ENCODE measurements at places on chromosomes 16 and 17.
A peak's percentile ranks its signal among the peaks of the same experiment; 100 is the strongest.

GRCh38 chr16:52529226-52529625 lies 17.7 kb downstream of the TOX3 start:
- no peak for DNase-seq

- no peak for DNase-seq
These were observed 17.1 kb downstream of the TSPOAP1 start for GRCh38 chr17:58311429-58311894.

- DNase-seq = no peak
These were observed 59.1 kb upstream of the IRX6 start for GRCh38 chr16:55264949-55265348.

DNA sequence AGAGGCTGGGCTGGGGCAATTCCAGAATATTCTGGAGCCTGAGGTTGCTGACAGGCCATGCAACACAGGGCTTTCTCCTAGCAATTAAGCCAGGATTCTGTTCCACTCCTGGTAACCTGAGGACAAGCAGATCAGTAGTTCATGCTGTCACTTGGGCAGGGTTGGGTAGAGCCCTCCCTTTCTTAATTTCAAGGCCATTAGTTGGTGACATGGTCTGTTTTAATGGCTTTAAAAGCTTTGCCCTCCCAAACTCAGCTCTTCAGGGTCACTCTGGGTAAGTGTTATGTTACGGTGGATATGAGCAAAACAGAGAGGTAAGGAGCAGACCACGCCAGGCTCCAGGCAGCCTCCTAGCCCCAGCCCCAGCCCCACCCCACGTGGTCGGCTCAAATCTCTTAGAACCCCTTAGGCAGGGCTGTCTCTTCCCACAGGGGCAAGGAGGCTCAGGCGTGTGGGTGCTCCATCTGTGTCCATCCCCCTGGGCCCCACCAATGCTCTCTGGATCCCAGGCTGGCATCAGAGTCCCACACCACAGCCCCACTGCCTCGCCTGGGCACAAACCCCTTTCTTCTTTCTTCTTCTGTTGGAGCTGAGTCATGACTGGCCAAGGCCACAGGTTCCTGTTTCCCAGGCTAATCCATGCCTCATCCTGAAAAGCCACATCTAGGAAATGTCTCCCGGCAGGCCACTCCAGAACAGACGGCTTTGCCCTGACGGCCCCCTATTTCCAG lies 27.5 kb downstream of the CEP295NL start:
- DNase-seq = no peak

DNA sequence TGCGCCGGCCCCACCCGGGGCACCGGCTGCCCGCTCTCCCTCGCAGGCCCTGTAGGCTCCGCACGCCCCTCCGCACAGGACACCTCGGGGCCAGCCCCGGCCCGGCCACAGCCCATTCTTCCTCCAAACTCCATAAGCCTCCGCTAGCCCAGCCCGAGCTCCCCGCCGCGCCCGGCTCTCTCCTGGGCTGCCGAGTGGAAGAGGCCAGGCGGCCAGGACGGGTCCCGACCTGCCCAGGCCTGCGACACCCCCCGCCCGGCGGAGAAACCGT lies 397 bp downstream of the NCOR1 start:
- no peak for DNase-seq

DNA sequence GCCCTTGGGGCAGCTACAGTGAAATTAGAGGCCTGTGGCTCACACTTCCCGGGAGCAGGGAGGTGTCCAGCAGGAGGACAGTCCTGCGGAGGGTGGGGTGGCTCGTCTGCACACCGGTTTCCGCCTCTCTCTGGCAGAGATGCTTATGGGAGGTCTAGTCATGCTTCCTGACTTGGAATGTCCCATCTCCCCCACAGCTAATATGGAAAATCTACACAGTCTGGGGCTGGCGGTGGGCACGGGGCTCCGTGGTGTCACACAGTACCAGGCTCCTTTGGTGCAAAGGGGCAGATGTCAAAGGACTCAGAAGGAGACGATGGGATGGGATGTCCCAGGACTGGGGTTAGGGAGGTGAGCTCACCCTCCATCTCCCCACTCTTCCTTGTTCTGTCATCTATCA lies 44.1 kb upstream of the DOC2B start:
- DNase-seq = no peak

DNA sequence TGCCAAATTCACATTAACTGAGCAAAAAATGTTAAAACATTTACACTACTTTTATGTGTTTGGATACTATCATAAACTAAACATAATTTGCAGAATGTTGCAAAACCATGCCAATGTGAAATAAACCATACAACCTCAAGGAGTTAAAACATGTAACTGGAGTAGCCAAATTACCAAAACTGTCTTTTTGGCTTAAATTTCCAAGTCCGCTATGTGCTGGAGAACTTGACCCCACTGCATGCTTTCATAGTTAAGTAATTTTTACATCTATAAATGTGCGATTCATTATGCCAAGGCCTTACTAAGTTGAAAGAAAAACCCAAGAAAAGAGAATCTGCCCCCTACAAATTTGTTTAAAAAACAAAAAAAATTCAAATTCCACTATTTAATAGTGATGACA lies 28.2 kb downstream of the BRD7 start:
- no peak for DNase-seq

- DNase-seq = no peak
These were observed 60.2 kb downstream of the KNOP1 start for GRCh38 chr16:19657831-19658230.

DNA sequence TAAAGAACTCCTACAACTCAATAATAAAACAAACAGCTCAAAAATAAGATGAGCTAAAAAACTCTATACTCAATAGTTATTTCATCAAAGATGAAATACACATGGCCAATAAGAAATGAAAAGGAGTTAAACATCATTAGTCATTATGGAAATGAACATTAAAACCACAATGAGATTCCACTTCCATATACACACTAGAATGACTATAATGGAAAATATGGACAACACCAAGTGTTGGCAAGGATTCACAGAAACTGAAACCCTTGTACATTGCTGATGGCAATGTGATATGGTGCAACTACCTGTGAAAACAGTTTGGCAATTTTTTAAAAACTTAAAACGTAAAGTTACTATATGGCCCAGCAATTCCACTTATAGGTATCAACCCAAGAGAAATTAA lies 91.4 kb downstream of the GRIN2A start:
- no peak for DNase-seq

DNA sequence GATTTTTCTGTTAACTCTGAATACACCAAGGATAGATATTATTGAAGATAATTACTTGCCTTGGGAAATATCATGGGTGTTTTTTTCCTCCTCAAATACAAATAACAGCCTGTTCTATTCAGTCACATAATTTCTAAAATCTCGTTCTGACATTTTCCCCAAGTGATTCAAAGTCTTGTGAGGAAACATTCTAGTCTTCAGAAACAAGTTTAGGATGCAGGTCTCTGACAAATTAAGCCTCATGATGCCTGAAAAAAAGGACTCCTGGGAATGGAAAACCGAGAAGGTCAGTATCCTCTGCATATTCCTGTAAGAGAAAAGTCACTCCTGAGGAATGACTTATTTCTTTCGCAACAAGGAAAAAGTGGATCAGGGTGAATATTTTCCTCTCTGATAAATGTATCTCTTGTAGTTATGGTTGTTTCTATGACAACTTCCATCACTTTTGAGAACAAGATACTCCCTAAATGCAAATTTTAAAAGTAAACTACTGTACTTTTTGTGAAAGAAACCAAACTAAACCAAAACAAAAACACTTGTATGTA lies 384.6 kb downstream of the CNTNAP4 start:
- DNase-seq = peak; percentile 8

DNA sequence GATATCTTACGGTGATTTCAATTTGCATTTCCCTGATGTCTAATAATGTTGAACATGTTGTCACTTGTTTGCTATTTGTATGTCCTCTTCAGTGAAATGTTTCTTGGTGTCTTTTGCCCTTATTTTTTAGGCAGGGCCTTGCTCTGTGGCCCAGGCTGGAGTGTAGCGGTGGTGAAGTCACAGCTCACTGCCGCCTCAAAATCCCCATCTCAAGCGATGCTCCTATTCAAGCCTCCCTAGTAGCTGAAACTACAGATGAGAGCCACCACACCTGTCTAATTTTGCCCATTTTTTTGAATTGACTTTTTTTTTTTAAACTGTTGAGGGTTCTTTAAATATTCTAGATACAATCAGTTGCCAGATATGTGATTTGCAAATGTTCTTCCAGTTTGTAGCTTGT lies 8.3 kb downstream of the UBE2G1 start:
- no peak for DNase-seq

DNA sequence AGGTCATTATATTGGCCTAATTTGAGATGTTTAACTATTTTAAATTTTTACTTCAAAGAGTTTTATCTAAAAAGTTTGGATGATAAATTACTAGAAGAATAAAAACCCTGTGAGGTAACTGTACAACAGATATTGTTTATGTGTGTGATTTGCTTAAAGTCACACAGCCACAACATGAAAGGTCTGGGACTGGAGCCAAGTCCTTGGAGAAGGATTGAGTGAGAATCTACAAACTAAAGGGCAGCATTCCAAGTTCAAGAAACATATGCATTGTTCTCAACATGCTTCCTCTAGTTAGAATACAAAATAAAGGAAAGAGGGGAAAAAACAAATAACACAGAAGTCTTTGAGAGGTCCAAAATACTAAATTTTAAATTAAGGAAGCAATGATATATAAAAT lies 131.5 kb upstream of the MON1B start:
- peak; percentile 11 for DNase-seq

GRCh38 chr17:79563237-79564013 lies 47.4 kb downstream of the RBFOX3 start:
- DNase-seq = peak; percentile 23

GRCh38 chr17:40922239-40922638 lies 15.2 kb downstream of the KRT23 start:
- peak; percentile 87 for DNase-seq

DNA sequence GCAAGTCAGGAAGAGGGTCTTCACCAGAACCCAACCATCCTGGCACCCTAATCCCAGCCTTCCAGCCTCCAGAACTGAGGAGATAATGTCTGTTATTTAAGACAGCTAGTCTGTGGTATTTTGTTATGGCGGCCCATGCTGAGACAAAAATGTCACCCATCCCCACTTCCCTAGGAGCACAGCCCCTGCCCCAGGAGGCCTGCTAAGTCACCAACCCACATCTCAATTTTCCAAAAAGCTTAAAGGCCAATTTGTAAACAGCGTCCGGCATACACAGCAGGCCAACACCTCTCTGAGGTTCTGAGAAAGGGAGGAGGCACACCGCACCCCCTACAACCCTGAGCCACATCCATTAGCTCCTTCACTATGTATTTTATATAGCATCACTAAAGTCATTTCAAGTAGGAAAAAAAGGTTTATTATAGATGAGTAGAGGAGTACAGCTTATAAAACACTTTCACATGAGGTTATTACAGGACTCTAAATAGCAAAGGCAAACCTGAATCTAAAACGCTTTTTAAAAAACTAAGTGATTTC lies 6.9 kb downstream of the TMEM170A start:
- DNase-seq = no peak

DNA sequence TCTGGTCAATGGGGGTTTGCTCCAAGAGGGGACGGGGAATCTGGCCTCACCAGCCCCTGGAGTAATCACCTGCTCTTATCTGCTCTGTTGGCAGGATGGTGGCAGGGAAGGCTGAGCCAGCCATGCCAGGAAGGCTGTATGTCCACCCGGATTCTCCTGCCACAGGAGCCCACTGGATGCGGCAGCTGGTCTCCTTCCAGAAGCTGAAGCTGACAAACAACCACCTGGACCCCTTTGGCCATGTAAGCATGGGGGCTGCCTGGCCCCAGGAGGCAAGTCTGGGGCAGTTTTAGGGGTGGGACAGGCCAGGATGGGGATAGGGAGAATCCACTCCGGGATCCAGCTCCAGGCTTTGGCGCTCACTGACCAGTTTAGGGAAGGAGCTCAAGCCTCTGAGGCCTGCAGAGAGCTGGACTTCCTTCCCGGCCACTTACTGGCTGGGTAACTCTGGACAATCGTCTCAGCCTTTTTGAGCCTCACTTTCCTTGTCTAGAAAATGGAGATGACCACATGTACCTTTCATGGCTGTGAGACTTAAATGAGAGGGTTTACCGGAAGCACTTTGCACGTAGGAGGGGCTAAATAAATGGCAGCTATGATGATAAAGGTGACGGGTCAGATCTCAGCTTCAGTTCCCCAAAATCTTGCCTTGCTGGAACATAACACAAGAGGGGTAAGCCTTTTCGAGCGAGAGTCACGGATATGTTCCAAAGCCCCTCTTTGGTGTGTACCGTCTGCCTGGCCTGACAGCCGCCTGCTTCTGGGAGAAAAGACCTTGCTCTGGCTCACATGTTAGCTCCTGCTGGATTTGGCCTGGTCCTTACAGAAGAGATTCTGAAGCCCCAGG lies 15.4 kb downstream of the TBX4 start:
- no peak for DNase-seq

GRCh38 chr16:50737420-50737959 lies 4.4 kb upstream of the CYLD start:
- no peak for DNase-seq

DNA sequence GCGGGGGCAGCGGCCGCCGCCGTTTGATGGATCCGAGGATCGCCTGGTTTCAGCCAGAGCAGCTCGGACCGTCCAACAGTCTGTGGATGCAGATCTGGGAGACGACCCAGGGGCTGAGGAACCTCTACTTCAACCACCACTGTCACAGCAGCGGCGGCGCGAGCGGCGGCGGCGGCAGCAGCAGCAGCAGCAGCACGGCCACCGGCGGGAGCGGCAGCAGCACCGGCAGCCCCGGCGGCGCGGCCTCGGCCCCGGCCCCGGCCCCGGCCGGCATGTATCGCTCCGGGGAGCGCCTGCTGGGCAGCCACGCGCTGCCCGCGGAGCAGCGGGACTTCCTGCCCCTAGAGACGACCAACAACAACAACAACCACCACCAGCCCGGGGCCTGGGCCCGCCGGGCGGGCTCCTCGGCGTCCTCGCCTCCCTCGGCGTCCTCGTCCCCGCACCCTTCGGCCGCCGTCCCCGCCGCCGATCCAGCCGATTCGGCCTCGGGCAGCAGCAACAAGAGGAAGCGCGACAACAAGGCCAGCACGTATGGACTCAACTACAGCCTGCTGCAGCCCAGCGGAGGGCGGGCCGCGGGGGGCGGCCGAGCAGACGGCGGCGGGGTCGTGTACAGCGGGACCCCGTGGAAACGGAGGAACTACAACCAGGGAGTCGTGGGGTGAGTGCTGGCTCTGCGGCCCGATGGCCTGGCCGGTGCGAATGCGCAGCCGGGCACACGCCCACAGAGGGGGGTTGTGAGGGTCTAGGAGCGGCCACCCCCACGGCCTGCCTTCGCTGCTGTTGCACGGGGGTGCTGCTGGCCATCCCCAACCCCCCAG lies 702 bp downstream of the TENT4B start:
- no peak for DNase-seq

GRCh38 chr17:76152591-76152990 lies 11.5 kb upstream of the FOXJ1 start:
- DNase-seq = no peak

- DNase-seq = no peak
These were observed 112.2 kb downstream of the METRNL start for GRCh38 chr17:83191388-83192160.

- no peak for DNase-seq
These were observed 412 bp upstream of the ADGRG3 start for GRCh38 chr16:57667526-57668262.

DNA sequence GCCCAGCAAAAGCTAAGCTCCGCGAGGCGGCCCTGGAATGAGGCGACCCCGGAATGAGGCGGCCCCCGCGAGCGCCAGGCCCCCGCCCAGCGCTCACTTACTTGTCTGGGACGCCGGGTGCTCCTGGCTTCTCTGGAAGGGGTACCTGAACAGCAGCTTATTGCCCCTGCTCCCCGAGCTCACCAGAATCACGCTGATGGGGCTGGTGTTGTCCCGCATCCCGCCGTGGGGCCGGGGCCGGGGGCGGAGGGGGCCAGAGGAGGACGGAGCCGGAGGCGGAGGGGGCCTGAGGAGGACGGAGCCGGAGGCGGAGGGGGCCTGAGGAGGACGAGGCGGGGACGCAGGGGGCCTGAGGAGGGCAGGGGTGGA lies 440 bp downstream of the NPRL3 start:
- DNase-seq = no peak

All from COLO829 (cell line).